ENCODE measurements at places on chromosomes 7 and 10.

- no peak for DNase-seq
These were observed 8.0 kb upstream of the FRA10AC1 start for GRCh38 chr10:93710333-93710909.

DNA sequence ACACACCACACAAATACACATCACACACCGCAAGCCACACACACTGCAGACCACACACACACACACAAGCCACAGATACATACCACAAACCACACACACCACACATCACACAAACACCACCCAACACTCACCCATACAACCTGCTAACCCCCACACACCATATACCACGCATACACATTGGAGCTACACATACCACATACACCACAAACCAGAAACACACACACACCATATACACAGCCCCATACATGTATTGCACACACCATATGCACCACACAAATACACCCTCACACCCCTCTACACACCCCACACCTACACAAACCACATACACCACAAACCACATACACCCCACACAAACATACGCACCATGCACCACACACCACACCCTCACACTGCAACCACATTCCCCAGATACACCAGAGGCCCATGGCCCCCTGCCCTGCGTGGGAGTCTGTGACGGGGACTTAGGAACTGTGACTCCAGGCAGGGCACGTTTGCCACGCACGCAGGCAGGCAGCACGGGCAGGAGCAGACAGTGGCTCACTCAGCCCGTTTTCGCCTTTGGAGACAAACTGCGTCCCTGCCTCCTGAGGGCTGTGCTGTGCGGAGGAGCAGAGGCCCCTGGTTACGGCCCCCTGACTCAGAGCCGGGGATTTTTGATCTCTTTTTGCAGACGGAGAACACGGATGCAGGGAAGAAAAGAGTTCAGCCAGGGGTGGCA lies 52.6 kb downstream of the TMEM209 start:
- DNase-seq: no peak

DNA sequence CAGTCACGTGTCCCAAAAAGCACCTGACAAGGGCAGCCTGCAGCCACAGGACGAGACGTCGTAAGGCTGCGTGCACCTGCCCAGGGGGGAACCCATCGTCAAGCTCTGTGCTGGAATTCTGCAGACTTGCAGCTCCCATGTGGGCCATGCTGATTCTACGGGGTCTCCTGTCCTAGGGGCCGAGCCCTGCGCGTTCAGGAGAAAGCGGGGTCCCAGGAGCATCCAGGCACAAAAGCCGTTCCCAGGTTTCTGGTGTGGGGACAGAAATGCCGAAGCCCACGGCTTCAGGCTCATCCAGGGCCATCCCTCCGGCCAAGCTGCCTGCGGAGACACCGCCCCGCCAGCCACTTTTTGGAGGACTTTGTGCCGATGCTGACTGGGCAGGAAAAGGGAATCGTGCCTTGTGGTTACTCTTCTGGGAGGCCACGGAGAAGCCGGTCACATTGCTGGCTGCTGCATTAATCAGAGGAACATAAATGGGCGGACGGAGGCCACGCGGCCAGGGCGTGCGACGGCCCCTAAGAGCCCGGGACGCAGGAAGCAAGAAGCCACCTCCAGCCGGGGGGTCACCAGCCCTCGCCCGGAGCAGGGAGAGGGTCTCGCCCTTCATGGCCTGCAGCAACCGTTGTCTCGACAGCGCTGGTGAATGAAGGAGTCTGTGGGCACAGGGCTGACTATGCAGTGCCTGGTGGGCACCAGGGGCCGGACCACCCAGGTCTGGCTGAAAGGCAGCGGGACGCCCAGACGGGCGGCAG lies 62.6 kb upstream of the PDGFA start:
- no peak for DNase-seq

GRCh38 chr10:125627646-125628045 lies 55.3 kb downstream of the TEX36 start:
- no peak for DNase-seq

GRCh38 chr7:51289623-51290303 lies 26.8 kb downstream of the COBL start:
- no peak for DNase-seq

DNA sequence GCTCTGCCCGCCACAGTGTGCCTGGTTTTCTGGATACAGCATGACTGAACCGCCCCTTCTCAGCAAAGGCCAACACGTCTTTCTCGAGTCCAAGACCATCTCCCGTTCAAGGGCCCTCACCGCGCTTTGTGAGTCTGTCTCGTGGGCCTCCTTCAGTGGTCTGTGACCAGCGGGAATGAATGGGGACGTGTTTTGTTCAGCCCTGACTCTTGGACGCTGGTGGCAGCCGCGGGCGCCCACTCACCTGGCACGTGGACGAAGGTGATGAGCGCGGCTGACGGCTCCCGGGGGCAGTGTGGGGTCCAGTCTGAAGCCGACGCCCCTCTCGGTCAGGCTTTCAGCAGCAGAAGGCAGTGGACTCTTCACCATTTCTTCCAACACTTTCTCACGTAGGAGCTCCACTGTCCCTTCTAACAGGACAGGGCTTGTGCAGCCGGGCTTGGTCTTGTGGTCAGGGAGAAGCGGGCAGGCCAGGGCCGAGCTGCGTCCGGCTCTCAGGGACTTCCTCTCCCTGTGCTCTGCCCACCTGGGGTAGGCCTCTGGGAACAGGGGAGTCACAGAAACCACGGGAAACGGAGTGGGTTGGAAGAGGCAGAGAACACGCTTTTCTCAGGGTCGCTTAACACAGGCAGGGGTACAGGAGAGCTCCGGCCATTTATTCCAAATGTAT lies 30.4 kb downstream of the AMZ1 start:
- DNase-seq: no peak

- DNase-seq: no peak
These were observed 68.6 kb downstream of the APBB1IP start for GRCh38 chr10:26506736-26507135.

DNA sequence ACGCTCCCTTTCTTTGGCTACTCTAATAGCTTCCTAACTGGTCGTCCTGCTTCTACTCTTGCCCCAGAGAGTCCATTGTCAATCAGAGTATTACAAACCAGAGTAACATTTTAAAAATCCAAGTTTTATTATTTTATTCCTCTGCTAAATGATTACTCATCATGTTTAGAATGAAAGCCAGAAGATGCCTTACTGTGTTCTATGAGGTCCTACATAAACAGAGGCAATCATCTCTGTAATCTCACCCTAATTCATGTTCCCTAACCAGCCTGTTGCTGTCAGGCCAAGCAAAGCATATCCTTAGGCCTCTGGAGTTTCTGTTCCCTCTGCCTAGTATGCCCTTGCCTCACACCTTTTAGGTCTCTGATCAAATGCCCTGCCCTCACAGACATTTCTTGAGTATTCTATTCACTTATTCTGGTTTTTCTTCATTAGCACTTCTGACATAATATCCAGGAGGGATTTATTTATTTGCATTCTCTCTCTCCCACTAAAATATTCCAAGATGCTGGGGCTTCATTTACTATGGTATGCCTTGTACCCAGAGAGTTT lies 497.5 kb downstream of the PHTF2 start:
- no peak for DNase-seq

DNA sequence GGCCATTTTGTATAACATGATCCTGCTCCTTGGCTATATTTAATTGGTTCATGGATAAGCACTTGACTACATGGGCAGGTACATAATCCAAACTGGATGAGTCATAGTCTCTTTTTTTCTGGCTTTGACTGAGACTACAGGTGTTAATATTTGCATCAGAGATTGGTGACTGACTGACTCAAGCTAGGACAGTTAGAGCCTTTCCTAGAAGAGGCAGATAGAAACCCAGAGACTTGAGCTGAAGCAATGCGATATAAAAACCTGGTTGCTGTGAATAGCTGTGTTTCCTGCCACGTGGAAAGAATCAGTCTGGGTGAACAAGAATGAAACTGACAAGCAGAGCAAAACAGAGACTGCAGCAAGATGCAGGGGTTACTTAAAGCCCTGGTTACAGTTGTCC lies 81.0 kb downstream of the SAMD9 start:
- no peak for DNase-seq

DNA sequence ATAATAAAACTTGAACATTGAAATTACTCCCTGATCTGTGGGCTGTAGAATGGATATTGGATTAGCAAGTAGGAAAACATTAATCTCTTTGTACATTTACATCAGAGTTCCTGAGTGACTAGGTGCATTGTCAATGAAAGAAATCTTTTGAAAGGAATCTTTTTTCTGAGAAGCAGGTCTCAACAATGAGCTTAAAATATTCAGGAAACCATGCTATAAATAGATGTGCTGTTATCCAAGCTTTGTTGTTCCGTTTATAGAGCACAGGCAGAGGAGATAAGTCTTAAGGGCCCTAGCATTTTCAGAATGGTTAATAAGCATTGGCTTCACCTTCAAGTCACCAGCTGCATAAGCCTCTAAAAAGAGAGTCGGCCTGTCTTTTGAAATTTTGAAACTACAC lies 41.3 kb upstream of the SLC16A12 start:
- no peak for DNase-seq

- no peak for DNase-seq
These were observed 37.6 kb downstream of the R3HCC1L start for GRCh38 chr10:98172073-98172472.

- no peak for DNase-seq
These were observed 109.9 kb downstream of the HECTD2 start for GRCh38 chr10:91519899-91520514.

DNA sequence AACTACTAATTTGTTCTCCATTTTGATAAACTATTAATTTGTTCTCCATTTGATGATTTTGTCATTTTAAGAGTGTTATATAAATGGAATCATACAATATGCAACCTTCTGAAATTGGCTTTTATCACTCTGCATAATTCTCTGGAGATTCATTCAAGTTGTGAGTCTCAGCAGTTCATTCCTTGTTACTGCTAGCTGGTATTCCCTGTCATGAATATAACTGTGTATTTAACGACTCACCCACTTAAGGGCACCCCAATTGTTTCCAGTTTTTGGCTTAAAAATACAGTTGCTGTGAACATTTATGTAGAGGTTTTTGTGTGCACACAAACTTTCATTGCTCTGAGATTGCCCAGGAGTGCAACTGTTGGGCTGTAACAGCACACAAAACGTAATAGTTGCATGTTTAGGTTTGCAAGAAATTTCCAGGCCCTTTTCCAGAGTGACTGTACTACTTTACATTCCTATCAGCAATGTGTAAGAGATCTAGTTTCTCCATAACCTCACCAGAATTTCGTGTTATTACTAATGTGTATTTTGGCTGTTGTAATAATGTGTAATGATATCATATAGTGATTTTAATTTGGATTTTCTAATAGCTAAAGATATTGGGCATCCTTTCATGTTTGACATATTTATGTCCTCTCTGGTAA lies 153.2 kb upstream of the ADCY1 start:
- no peak for DNase-seq

DNA sequence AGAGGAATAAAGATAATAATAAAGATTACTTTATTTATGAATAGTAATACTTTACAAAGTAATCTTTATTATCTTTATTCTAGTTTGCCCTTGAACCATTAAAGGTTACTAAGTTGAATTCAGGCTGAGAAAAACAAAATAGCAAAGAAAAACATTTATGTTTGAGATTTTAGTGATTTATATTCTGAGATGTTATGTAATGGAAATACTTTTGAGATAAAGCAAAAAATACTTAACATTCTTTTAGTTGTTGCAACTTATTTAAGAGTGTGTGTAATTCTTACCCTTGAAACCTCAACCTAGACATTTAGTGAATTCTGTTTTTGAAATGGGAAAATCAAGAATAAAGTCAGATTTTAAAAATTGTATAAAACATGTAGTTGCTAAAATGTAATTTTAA lies 40.0 kb downstream of the MINPP1 start:
- no peak for DNase-seq

DNA sequence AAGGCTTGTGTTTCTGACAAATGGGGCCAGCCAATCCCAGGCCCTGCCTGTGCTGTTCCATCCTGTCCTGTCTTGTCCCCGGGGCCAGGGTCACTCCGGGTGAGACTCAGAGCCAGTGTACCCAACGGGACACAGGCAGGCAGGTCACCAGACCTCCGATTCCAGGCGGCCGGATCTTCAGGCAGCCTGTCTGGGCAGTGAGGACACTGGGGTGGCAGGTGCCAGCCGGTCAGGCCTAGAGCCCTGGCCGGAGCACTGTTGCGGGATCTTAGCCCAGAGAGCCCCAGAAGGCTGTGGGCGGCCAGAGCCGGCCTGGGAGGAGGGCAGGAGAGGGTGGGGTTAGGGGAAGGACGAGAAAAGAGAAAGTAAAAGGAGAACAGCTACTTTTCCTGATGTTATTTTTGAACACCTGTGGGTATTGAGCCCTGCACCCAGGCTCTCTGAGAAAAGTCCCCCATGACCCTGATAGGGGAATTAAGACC lies 134.3 kb upstream of the TNRC18 start:
- DNase-seq: no peak

DNA sequence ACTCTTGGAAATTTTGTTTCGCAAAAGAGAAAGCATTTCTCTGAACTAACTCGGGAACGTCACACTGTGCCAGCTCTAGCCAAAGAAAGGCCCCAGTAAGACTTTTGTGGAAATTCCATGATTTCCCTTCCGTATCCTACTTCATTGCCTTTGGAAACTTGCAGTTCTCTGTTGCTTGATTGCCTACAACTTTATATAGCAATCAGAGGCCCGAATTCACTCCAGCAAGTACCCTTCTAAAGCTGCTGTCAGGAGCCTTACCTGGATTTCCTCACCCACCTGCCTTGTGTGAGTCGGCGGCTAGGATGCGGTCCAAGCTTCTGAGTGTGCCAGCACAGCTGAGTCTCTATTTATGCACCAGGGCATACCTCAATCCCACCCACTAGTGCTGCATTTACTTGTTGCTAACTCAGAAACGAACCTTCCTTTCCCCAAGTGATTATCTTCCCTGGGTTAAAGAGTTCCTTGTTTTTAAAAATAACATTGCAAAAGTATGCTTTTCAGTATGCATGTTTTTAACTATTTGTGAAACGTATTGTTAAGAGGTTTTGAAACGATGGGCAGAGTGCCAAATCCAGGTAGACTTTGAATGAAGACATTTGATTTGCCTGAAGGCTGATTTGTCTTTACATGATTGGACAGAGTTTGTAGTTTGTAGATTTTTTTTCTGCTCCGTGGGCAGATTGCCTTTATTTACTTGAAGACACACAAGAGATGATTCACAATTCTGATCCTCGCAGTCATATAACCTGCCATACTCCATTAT lies at the start of gene AGR2:
Gene AGR2, minus strand, starts transcription at position 326 of the 766 bp plus-strand sequence. CDS start 3,203 bp downstream, outside the sequence.
- DNase-seq: no peak

- DNase-seq: no peak
These were observed 42.5 kb upstream of the KMT2E start for GRCh38 chr7:104971290-104972071.

- no peak for DNase-seq
These were observed 373.5 kb upstream of the LRRTM3 start for GRCh38 chr10:66552331-66552730.

GRCh38 chr10:92720831-92721165 lies 31.0 kb downstream of the HHEX start:
- DNase-seq: no peak

DNA sequence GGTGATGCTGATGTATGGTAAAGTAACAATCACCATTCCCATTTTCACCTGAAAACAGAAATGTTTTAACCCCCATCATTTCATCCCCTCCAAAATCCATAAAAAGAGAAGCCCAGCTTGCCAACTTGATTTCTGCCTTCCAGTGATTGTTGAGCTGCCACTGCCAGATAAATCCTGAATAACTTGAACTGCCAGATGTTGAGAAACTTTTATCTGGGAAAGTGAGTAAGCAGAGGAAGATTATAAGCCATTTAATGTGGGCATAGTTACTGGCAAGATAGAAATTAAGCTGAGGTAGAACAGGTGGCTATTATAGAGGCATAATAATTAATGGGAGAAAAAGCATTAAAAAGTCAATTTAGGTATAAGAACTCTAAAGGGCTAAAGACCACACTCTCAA lies 534.1 kb downstream of the ANKRD7 start:
- DNase-seq: no peak

Data from stimulated activated CD8-positive, alpha-beta memory T cell treated with anti-CD3 and anti-CD28 coated beads, Interleukin-4, amount 100 ng/mL, for 4 hours (primary cell).